NCI-H2171 (cell line): ENCODE measurements at places on chromosomes 7 and 10.

DNA sequence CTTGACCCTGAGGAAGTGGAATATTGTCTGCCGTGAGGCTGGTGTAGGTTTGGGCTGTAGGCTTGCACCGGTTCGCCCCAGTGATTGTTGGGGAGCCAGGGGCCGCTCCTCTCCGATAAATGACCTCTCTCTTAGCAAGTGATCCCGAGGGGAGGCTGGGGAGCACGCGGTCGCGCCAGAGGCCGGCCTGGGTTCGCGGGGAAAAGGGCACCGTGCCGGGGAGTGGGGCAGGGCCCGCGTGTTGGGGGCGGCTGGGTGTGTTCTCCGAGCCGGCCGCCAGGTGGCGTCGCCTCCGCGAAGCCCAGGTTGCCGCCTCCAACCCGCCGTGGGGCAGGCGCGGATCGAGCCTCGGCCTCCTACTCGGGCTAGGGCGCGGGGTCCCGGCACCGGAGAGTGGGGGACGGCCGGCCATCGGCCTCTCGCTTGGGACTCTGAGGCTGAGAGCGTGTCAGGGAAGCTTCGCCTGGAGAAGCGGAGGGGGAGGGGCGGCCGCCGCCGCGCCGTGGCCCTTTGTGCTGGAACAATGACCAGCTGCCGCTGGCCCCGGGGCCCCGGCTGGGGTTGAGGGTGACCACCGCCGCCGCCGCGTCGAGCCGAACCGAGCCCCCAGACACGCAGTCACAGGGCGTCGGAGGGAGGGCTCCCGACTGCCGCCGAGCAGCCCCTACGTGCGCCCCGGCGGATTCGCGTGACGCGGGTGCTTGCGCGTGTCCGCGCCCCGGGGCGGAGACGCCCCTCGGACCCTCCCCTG lies 442 bp upstream of the LZTS2 start:
- peak; percentile 31 for DNase-seq

DNA sequence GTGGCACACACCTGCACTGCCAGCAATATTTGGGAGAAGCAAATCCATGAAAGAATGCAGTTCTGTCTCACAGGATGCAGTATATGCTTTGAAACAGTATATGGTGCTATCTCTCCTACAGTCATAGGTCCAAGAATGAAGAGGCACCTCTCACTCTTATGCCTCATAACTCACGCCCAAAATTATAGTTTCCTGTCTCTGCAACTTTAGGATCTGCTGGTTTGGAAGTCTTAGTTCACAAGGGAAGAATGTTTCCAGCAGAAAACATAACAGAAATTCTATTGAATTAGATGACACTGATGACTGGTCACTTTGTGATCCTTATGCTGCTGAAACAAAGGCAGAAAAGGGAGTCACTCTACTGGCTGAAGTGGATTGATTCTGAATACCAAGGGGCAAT lies 5.7 kb downstream of the C10orf67 start:
- DNase-seq = no peak

GRCh38 chr7:137882261-137882668 lies 35.5 kb upstream of the DGKI start:
- no peak for DNase-seq

GRCh38 chr7:140512317-140513000 lies 33.2 kb upstream of the MKRN1 start:
- DNase-seq = peak; percentile 38

DNA sequence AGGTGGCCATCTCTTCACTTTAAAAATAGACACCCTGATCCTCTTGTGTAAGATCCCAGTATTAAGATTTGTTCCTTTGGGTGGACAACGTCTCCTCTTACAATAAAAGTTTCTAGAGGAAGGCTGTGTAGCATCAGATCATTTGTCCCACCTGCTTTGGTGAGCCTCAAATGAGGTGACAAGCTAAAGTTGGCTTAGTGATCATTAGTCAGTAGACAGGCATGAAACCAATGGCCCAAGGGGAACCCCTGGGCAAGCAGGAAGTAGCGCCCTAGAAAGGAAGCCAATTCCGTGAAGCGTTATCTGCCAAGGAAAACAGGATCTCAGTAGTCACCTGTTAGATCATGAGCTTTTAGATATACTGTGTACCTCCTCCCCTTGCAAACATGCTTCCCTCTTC lies 66.8 kb downstream of the PCGF5 start:
- no peak for DNase-seq

- DNase-seq = no peak
Observed at GRCh38 chr10:117920956-117921355, 125.8 kb downstream of the RAB11FIP2 start.

- no peak for DNase-seq
Observed at GRCh38 chr7:116977172-116977571, 23.9 kb downstream of the ST7 start.

DNA sequence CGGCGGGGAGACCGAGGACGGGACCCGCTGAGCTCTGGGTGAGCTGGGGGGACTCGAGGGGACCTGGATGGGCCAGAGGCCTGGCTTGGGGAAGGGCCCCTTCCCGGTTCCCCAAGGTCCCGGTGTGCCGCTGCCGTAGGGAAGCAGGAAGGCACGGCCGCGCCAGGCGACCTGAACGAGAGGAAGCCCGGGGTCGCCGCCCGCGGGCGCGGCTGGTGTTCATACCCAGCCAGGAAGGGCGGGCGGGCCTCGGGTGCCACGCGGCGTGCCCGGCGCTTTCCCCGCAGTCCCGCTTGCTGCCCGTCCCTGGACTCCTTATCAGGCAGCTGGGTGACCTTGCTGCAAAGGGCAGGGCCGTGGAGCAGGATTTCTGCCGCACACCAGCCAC lies 38.0 kb downstream of the ZNF777 start:
- no peak for DNase-seq

DNA sequence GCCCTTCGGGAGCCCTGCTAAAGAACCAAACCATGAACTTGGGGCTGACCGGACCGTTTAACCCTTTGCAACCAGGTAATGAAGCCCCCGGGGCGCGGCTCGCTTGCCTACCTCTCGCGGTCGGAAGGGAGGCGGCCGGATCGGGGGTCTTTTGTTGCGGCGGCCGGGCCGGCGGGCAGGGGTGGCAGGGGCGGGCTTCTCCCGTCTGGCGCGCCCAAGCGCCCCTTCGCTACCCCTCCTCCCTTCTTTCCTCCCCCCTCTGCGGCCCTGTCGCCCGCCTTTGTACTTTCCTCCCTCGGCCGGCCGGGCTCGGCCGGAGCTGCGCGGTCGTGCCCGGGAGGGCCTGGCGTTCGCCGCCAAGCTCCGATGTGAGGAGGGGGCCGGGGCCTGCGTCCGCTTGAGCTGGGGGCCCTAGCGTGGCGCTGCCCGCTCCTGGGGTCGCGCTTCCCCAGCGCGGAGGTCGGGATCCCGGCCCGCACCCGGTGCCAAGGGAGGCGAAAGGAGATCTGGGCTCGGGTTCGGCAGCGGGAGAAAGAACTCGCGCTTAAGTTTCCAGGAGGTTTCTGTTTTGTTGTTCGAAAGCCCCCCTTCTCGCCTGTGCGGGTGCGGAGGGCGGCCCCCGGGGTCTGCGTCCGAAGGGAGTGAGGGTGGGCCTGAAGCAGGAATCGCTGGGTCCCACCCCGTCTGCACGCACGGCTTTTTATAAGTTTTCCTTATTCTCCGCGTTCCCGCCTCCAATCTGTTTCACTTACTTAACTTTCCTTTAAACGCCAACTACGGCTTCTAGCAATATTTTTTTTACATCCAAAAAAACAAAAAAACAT lies 436.8 kb upstream of the GALNT17 start:
- DNase-seq = no peak

- no peak for DNase-seq
Observed at GRCh38 chr10:61138708-61139591, 195.0 kb upstream of the RHOBTB1 start.

DNA sequence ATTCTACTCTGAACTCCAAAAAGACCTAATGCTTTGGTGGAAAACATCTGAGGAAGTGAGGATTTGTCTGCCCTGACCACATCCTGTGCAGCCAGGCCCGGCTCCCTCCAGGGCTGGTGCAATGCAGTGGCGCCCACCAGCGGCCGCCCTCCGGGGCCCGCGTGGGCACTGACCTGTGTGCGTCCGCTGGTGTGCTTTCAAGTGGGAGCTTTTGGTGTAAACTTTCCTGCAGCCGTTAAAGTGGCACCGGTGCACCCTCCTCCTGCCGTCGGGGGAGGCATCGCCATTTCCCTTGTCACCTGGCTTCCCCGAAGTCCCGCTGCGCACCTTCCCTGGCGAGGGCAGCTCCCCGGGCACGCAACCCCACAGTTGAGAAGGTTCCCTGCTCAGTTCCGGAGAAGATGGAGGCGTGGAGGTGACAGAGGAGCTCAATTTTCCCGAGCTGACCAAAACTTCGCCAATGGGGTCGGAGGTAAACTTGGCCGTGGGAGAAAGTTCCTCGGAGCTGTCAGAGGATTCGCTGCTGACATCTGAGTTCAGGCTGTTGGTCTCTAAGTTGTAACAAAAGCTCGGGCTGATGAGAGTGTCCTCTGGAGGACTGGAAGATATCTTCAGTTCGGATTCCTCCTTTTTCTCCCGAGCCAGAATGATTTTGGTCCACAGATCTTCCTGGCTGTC lies 3.4 kb downstream of the KLF6 start:
- no peak for DNase-seq

DNA sequence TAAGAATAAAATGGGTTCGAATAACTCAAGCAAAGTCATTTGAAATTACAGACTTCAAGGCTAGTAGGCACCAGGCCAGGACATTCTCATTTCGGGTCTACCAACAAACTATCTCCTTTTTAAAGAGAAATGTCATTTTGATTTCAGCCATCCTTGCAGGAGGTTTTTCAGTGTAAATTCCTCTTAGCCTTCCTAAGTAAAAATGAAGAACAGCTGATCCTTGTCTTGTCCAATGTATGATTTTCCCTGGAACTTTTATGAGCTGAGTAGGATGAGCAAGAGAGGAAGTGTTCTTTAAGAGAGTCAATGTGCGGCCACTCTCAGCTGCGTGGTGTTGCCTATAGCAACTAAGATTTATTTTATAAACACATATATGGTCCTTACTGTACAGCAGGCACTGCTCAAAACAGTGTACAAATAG lies 110.1 kb downstream of the PLCE1 start:
- DNase-seq = no peak

DNA sequence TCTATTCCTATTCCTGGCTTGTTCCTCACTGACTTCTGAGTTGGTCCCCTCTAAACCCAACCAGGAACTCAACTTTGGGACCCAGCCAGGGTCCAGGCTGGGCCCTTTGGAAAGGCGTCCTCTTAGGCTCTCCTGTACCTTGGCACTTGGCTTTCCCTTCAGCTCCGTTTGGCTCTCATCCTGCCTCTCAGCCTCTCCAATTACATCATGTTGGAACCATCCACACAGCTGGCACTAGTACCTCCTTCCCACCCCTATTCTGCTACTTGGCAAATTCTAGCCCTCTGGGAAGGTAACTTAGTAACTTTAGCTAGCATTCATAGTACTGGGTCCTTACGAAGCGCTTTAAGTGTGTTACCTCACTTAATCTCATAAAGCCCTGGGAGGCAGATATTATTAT lies 205.3 kb upstream of the HABP2 start:
- no peak for DNase-seq

GRCh38 chr7:134613623-134614347 lies 32.9 kb upstream of the BPGM start:
- no peak for DNase-seq

DNA sequence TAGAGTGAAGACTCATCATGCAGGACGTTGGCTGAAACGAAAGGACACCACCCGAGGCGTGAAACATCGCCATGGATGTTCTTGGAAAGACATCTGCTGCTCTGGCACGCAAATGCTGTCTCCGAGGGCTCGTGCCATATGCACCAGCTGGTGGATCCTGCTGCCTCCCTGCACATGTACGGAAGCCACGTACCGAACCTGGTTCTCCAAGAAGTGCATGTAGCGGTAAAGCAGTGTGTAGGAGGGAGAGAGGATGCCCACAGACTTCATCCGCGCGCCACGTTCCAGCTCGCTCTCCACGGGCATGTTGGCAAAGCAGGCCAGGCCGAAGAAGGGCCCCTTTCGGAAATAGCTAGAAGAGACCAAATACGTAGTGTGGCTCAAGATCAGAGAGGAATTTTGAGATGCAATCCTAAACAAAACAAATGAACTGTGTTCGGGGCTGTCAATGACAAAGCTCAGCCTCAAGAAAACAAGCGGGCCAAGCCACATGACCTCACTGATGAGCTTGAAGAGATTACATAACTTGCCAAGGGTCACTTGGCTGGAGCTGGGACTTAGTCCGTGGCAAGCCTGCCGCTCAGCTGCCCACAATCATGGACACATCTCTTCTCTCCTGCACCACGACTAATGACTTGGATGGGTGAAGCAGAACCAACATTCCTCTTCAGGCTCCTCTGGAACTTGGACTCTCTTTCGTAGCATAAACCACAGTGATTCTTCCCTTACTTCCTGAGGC lies 16.5 kb downstream of the DENND11 start:
- peak; percentile 46 for DNase-seq

DNA sequence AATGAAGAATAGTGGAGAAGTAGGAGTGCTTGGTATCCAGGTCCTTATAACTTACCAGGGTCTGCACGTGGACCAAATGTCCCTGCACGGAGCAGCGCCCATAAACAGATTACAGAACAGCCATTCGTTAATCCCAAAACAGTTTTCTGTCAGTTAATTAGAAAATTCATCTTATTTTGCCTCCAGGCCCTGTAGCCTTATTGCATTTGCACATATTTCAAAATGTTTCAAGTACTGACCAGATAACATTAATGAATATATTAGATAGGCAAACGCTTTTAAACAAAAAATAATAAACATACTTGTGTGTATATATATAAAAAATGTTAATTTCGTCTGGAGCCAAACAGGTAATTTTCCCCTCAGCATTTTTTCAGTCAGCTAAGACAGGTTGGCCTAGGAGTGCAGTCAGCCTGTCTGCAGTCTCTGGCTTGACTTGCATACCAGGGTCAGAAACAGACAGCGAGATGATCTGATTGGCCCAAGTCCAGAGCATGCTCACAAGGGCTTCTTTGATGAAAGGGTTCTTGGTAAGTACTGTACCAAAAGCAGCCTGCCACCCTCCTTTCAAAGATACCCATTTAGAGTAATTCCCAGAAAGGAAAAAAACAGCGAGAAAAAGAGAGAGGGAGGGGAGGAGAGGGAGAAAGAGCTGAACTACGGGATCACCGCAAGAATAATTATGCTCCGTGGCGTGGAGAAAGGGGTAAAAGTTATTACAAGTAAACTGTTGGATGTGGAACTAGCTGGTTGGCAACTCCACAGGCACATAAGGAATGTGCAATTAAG lies 194.4 kb upstream of the TCF7L2 start:
- no peak for DNase-seq

- peak; percentile 1 for DNase-seq
Observed at GRCh38 chr10:3274414-3274813, 101.8 kb upstream of the PITRM1 start.

DNA sequence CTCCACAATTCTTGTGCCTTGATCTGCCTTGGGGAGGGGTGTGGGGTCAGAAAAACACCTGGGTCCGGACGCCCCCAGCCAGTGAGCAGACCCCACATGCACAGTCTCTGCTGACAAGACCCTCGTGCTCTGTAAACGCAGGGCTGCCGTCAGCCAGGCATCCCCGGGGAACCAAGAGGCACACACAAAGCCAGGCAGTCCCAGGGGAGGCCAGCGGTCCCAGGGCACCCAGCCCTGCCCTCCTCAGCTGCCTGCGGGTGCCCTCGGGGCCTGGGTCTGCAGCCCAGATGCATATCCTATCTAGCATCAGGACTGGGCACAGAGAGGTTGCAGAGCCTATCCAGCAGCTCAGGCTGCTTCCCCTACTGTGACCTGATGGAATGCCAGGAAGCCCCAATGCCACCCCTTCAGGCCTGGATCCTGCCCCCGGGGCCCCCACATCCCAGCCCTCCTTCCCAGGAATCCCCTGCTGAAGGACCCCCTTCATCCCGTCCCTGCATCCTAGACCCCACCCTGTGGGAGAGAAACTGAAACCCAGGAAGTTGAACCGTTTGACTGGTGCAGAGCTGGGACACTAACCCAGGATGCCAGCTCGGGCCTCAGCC lies 92.4 kb downstream of the MICALL2 start:
- DNase-seq = no peak
